HuH-7.5 (cell line): ENCODE measurements at places on chromosomes 3 and 15.
A peak's percentile ranks its signal among the peaks of the same experiment; 100 is the strongest.

DNA sequence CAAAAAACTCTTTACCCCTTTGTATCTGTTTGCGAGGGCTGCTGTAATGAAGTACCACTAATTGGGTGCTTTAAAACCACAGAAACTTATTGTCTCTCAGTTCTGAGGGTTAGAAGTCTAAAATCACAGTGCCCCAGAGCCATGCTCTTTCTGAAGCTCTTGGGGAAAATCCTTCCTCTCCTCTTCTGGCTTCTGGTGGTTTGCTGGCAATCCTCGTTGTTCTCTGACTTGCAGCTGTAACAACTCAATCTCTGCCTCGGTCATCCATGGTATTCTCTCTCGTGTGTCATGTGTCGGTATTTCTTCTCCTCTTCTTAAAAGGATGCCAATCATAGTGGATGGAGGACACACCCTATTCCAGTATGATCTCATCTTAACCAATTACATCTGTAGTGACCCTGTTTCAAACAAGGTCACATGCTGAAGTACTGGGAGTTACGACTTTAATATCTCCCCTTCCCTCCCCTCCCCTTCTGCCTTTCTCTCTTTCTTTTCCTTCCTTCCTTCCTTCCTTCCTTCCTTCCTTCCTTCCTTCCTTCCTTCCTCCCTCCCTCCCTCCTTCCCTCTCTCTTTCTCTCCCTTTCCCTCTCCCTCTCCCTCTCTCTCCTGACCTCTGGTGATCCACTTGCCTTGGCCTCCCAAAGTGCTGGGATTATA, 6.5 kb upstream of the ARL8B start:
- DNase-seq: no peak

- DNase-seq: no peak
These were observed 334.9 kb upstream of the DPH6 start for GRCh38 chr15:35880896-35881295.

DNA sequence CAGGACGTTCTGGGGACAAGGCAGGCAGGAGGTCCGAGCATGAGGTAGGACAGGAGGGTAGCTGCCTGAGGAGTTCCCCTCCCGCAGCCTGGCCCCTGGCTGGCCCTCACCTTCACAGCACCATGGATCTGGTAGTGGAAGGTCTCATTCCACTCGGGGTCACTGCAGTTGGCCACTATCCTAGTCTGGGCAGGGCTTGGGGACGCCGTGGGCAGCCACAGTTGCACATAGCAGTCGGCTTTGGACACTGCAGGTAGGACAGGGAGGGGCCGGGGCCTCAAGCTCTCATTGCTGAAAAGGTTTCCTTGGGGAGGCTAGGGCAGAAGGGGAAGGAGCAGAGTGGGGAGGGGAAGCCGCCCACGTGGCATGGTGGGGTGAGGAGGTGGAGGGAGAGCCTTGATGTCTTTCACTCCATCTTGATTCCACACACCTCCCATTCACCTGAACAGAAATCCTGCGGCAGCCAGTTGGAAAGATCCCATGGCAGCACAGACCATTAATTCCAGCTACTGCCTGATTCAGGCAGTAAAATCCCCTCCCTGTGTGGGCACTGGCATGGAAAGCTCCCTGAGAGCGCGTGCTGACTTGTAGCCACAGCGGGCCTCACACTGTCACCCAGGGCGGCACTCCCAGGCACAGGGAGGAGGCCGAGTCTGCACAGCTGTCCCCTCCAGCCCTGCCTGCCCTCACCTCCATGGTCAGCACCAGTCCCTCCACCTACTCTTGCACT, 2.1 kb downstream of the PLA2G4F start:
- DNase-seq: no peak

GRCh38 chr3:125990253-125990970, 21.4 kb downstream of the ROPN1B start:
- peak; percentile 56 for DNase-seq

- no peak for DNase-seq
These were observed 2.3 kb downstream of the EIF2AK4 start for GRCh38 chr15:39936187-39936586.

- no peak for DNase-seq
These were observed 41.7 kb upstream of the MYO5C start for GRCh38 chr15:52337198-52337853.

- no peak for DNase-seq
These were observed 2.6 kb downstream of the SLITRK3 start for GRCh38 chr3:165193366-165194254.

GRCh38 chr3:36862076-36862755, 82.6 kb downstream of the TRANK1 start:
- no peak for DNase-seq

- DNase-seq: no peak
These were observed 594.0 kb upstream of the UBE2E2 start for GRCh38 chr3:22609139-22609538.

DNA sequence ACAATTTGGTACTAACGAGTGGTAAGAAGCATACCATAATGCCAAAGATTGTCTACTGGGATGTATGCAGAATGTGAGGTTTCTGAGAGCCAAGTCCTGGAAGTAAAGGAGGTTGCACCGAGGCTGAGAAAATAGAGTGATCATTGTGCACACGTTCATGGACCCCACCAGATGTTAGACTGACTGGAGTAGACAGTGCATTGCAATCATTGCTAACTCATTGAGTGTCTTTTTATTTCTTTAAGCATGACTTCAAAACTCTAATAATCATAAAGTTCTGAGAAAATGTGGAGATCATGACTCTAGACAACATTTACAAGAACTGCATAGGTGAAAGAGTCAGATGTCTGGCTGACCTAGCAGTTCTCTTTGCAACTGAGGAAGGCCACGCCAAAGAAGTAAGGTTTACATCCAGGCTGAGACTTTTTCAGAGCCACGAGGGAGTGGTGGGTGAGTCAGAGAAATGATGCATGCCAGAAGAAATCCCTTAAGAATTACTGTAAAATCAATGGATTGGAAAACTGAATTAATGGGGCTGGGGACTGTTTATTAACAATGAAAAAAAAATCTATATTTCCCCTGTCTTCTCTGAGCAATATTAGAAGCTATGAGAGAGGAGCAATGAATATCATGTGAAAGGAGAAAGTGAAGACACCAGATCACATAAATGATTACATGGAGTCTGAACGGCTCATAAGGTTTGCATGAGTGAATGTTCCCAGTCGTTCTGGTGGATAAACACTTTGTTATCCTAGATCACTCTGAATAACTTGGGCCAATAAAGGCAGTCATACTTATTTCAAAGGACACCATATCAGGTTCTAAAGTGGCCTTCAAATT, 76.0 kb upstream of the SLC25A26 start:
- DNase-seq: no peak

GRCh38 chr15:63231706-63232105, 42.3 kb downstream of the RAB8B start:
- no peak for DNase-seq

- no peak for DNase-seq
These were observed 887.5 kb downstream of the DIPK2A start for GRCh38 chr3:144859161-144859560.

DNA sequence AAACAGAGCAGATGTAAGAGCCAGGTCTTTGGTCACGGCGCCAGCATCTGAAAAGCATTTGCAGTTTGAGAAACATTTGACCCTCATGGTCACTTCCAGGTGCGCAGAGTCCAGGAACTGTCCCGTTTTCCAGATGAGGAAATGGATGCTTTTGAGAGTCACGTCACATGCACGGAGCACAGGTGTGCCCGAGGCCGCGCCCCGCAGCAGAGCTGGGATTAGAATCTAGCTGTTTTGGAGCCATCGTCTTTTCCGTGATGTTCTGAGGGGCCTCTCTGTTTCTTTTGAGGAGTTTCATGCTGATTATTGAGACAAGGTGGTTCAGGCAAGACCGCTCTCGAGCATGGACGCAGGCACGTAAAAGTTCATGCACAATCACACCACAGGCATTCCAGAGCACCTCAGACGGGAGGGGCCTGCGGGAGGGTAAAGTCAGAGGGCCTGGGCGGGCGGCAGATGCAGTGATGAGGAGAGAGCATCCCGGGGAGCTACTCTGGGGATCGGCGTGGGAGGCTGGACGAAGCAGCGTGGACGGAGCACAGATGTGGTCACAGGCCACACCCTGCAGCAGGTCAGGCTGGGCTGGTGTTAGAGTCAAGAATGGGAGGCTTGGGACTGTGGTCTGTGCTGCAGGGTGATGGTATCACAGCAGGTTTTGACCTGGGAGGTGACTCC, 139.2 kb upstream of the MEF2A start:
- DNase-seq: no peak

DNA sequence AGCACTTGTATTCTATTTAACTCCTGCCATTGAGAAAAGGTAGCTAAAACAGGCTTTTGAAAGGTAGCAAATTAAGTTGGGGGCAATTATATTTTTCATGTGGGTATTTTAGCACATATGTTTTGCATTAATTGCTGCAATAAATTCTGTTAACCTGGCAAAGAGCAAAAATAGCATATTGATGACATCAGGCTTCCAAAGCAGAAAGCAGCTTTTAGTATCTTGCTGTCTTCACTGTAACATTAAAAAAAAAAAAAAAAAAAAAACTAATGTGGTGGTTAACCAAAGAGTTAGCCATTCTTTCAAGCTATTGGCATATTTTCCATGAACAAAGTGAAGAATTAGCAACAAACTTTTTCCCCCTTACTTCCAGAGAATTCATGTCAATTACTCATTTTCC, 9.1 kb downstream of the EPHA3 start:
- no peak for DNase-seq
